ENCODE measurements at places on chromosomes 12 and 14.
A peak's percentile ranks its signal among the peaks of the same experiment; 100 is the strongest.

- no peak for DNase-seq
These were observed 4.9 kb downstream of the ATP5MC2 start for GRCh38 chr12:53670971-53671370.

- DNase-seq: no peak
These were observed 203.1 kb upstream of the PPFIA2 start for GRCh38 chr12:81962126-81962856.

GRCh38 chr12:1834186-1834925 lies 14.0 kb downstream of the LRTM2 start:
- DNase-seq: no peak

GRCh38 chr12:95623554-95624170 lies 72.4 kb upstream of the USP44 start:
- peak; percentile 12 for DNase-seq

DNA sequence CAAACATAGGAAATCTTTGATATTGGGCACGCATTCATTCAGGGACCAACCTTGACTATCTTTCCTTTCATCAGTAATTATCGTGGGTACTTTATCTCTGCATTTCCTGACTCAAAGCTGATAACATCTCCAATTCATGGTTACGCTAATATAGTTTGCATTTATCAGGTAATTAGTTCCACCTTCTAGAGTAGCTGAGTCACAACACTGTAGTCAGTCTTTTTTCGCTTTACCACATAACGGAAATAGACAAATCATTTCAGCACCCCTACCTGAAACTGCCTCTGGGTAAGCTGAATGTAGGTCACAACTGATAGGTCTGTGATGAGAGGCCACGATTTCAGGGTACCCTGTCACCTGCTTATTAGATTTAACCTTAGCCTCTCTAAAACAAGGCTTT lies 36.7 kb upstream of the IL22 start:
- no peak for DNase-seq

- DNase-seq: no peak
These were observed 77.8 kb upstream of the MYL2 start for GRCh38 chr12:110998165-110998564.

DNA sequence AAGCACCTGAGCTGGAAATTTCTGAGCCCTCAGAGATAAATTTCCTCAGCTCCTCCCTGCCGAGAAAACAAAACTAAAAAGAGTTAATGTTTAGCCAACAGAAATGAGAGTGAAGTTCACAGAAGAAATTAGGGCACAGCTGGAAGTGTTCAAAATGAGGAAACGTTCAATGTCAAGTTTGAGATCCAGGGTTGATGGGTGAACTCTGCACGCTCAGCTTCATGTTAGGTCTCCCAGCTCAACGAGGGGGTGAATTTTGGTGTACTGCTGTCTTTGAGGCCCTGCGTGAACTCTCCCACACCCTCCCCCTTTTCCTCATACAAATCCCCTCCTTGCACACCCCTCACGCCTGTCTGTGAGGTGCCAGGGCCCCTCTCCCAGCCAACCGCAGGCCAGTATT lies 13.3 kb upstream of the OAS3 start:
- no peak for DNase-seq

GRCh38 chr14:76597387-76597786 lies 163.9 kb upstream of the VASH1 start:
- DNase-seq: no peak

DNA sequence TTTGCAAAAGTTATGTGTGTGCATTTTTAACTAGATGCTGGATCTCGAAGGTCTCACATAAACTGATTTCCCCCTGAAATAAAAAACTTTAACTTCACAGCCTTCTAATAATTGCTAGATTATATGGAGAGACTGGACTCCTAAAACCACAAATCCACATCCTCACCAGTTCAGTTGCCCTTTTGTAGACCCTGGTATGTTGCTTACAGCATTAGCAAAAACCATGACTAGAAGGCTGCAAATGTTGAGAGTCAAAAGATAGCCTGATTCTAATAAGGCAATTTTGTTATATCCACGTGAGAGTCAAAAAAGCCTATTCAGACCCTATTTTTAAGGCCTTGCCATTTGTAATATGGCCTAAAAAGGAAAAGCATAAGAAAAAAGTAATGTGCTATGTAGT lies 37.4 kb downstream of the RASSF8 start:
- DNase-seq: no peak

DNA sequence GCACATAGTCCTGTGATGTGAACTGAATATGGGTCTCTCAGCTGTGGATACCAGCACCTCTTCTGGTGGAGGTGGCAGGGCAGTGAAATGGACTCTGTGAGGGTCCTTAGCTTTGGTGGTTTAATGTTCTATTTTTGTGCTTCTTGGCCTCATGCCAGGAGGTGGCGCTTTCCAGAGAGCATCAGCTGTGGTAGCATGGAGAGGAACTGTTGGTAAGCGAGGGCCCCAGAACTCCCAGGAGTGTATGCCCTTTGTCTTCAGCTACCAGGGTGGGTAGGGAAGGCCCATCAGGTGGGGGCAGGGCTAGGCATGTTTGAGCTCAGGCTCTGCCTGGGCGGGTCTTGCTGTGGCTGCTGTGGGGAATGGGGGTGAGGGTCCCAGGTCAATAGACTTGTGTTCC lies 241.7 kb downstream of the AEBP2 start:
- no peak for DNase-seq

- no peak for DNase-seq
These were observed 21.0 kb downstream of the DDX24 start for GRCh38 chr14:94059998-94060397.

DNA sequence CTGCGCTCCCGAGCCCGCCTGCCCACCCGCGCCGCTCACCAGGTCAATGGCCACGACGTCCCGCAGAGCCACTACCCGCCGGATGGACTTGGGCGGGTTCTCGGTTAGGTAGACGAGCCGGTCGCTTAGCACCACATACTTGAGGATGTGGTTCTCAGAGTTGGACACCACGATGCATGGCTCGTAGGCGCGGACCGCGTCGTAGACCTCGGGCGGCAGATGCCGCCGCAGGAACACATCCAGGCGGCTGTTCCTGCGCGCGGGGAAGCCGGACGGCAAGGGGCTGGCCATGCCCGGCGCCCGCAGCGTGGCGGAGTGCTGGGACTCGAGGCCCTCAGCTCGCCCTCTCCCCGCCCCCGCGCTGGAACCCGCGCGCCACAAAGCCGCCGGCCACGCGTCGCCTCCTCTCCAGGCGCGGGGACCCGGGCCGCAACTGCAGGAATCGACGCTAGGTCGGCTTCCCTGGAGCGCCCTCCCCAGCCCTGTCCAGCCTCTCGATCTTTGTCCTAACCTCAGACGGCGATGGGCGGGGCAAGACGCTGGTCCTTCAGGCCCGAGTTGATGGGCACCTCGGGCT lies at the start of gene C12orf56:
C12orf56 (minus strand) TSS at position 484 of the 577 bp plus-strand sequence; CDS start at position 291, 193 bp downstream.
- DNase-seq: no peak

DNA sequence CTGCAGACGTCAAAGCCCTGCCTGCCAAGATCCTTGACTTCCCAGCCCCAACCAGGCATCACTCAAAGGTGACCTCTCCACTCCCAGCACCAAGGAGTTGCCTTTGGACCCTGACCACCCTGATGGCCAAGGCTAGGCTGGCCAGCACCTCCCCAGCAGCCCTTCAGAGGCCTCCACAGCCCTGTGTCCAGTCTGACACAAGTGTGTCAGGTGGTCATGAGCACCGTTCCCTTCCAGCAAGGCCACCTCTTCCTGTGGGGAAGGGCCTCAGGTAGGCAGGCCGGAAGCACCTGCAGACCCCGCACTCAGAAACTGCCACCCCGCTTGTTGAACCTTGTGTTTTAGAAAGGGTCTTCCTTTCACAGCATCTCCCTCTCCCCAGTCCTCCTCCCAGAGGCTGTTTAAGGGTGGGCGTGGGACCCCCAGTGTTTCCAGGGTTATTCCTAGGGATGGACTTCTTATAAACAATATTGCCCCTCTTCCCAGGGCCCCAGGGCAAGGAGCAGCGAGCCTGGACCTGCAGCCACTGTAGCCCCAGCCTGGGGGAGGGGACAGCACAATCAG lies 13.2 kb upstream of the INF2 start:
- no peak for DNase-seq

DNA sequence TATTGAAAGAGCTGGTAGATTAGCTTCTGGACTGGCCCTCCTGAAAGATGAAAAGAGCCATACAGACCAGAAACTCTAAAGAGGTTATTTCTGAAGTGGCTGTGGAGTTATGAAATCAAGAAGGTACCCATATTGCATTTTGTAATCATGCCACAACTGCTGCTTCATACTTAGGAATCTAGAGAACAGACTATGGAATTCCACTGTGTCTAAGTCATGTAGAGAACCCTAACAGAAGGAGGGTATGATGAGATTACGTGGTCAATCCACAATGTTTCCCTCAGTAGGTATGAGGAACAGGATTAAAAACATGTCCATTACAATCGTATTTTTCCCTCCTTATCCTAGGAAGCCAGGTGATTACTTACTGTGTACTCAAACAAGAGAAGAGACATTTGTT lies 708.8 kb downstream of the RERGL start:
- no peak for DNase-seq
